Muscle of arm (tissue), 14 donors: ENCODE measurements at places on chromosomes 13 and 19. TPM values are rescaled to one million over a fixed set of nuclear protein-coding genes. Genes with fewer than 3 reads are reported as not detected.
A peak's percentile ranks its signal among the peaks of the same experiment; 100 is the strongest.

GRCh38 chr13:31119966-31120700 is 41.6 kb downstream of the HSPH1 start:
- DNase-seq: no peak

DNA sequence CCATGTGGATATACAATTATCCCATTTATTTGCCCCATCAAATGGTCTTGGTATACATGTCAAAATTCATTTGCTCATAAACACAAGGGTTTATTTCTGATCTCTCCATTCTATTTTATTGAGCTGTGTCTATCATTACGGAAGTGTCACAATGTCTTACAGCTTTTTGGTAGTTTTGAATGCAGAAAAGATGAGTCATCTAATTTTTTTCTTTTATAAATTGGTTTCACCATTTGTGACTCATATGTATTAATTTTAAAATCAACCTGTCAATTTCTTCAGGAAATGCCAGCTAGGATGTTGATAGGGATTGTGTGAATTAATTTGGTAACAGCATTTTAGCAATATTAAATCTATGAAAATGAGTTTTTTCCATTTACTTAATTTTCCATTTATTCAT is 2549.4 kb downstream of the PCDH9 start:
- DNase-seq: no peak

- DNase-seq: no peak
Measured at GRCh38 chr19:46656541-46656940, 4.4 kb downstream of the DACT3 start.

DNA sequence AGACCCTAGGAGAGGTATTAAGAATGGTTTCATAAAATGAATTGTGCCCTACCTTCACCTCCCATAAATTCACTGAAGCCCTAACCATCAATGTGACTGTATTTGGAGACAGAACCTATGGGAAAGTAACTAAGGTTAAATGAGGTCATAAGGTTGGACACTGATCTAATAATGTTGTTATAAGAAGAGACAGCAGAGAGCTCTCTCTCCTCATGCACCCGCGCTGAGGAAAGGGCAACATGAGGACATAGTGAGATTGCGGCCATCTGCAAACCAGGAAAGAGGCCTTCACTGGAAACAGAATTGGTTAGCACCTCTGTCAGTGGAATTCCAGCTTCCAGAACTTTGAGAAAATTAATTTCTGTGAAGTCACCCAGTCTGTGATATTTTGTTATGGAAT is 1396.1 kb upstream of the MIR17HG start:
- DNase-seq: no peak

DNA sequence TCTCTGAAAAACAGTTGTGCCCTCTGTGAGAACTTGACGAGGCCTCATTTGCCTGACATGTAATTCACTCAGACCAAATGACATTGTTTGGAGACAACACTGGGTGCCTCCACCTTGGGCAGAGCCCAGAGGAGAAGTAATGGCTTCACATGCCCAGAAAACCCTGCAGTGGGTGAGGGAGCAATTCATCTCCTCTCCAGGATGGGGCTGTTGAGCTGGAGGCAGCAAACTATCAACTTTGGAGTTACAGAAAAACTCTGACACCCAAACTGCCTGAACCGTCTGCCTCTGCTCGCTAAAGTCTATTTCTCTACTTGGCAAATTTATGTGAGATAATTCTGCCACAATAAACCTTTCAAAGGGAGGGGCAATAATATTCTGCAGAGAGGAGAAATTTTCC is 146.9 kb downstream of the DCLK1 start:
- DNase-seq: no peak

DNA sequence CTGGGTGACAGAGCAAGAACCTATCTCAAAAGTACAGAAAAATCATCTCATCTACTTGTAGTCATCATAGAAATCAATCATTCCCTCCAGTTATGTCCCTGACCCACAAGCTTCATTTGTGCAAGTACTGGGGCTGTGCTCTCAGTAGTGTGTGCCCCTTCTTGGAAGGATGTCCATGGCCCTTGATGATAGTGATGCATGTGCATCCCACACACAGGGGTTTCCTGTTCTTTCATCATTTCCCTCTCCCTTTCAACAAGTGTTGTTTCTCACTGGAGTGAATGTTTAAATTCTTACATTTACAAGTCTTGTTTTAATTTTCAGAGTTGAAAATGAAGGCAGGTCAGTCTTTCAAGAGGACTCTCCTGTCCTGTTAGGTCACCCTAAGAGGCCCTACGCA is 1.5 kb downstream of the LGALS13 start:
- no peak for DNase-seq

GRCh38 chr19:12721656-12722565 is 1.8 kb downstream of the TNPO2 start:
- peak; percentile 80 for DNase-seq

DNA sequence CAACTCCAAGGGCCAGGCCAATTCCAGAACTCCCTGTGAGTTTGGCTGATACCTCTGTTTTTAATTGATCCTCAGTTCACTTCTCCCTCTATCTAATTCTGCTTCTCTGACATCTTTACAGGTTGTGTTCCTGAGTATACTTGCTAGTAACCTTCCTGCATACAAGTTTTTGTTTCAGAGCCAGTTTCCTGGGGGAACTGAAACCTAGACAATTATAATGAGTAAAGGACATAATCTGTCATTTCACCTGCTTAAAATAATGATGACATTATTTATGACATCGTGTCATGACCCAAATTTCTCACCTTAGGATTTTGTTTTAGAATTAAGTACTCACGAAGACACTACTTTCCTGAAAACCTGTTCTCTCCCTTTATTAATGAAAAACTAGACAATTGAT is 12.5 kb upstream of the MYCBP2 start:
- DNase-seq: no peak

GRCh38 chr13:91464336-91464735 is 65.9 kb downstream of the GPC5 start:
- no peak for DNase-seq

- DNase-seq: peak; percentile 99
Measured at GRCh38 chr19:2151339-2152229, at the start of gene AP3D1. Gene AP3D1, minus strand, starts transcription at chr19:2151566. Its CDS starts 232 bp downstream, at chr19:2151334.

DNA sequence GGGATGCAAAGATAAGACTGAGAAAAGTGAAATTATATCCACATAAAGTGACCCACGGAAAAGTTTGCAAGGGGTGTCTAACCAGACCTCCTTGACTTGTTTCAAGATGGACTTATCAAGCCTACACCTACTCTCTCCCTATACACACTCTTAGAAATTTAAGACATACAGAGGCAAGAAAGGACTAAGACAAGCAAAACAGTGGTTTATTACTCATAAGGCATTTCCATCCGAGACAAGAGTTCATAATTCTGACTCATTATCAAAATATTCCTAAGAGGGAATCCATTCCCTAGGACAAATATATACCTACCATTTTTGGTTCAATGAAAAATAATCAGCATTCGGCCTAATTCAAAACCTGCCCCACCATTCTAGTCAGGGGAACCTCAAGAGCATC is 232.6 kb upstream of the GPC6 start:
- DNase-seq: no peak

DNA sequence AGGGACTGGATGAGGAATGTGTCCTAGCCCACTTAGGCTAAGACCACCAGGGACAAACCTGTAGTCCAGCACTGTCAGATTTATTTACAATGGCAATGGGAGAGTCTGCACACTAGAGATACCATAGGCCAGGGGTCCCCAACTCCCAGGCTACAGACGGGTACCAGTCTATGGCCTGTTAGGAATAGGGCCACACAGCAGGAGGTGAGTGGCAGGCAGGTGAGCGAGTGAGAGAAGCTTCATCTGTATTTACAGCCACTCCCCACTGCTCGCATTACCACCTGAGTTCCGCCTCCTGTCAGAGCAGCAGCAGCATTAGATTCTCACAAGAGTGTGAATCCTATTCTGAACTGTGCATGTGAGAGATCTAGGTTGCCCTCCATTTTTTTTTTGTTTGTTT is 2.4 kb downstream of the THAP8 start:
- no peak for DNase-seq

DNA sequence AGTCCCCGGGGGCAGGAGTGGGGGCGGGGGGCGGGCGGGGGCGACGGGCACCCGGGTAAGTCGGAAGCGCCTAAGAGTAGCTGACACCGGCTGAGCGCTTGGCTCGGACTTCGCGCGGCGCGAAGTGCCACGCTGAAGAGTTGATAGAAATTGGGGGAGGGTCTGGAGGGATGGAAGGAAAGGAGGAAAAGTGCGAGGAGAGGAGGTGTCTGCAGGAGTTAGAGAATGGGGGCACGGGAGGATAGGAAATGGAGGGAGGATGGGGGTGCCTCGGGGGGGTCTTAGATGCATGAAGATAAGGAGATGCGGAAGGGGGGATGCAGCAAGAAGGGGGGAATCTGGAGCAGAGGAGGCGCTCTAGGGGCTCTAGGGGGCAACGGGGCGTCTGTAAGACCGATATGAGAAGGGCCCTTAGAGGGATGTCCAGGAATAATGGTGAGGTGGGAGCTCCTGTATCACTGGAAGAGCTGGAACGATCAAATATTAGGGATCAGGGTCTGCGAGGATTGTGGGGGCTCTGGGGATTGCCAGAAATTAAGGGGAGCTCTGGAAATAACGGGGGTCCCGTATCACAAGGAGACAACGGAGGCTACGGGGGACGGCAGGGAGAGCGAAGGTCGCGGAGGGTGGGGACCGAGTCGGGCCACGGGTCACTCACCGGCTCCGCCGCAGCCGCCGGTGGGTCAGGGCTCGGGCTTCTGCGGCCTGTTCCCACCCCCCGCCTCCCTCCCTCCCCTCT is at the start of gene MYPOP:
Gene MYPOP (minus strand): TSS at position 702 of the 739 bp plus-strand sequence. CDS start 840 bp downstream, outside the sequence.
- no peak for DNase-seq

GRCh38 chr13:111117289-111117688 is 2.2 kb downstream of the ARHGEF7 start:
- peak; percentile 39 for DNase-seq

- no peak for DNase-seq
Measured at GRCh38 chr13:64640002-64640401, 2590.1 kb downstream of the PCDH9 start.

DNA sequence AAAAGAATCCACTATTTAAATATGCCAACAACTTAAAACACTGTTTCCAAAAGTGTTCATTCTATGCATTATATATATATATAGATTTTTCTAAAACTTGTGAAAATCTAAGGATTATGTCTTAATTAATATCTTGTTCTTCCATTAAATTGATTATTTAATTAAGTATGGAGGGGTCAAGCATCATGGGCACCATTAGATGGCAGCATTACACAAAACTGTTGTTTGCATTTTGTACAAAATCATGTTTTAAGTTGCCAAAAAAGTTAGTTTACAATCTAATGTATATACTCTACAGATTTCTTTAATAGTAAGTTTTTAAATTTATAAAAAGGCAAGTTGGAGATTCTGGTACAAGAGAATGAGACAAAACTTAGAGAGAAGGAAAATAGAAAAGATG is 213.2 kb upstream of the EDNRB start:
- no peak for DNase-seq

DNA sequence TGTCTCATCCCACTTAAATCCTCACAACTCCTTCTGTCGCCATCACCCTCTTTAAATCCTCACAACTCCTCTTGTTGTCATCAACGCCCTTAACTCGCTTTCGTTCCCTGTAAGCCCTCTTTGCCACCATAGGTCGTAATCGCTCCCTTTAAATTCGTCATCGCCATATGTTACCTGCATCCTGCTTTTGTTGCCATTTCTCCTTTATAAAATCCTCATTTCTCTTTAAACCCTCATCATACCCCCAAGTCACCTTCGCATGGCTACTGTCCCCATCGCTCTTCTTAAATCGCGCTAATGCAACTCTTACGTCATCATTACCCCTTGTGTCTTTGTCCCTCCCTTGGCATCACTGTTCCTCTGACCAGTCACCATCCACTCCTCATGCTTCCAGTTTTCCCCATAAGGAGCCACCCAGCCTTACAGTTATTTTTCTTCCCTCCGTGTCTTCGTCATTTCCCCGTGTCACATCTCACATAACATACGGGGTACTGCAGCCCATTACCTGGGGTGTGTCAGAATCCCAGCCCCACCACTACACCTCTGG is 539 bp downstream of the PLD3 start:
- no peak for DNase-seq

- DNase-seq: no peak
Measured at GRCh38 chr13:38346764-38347163, 2.9 kb upstream of the UFM1 start.

DNA sequence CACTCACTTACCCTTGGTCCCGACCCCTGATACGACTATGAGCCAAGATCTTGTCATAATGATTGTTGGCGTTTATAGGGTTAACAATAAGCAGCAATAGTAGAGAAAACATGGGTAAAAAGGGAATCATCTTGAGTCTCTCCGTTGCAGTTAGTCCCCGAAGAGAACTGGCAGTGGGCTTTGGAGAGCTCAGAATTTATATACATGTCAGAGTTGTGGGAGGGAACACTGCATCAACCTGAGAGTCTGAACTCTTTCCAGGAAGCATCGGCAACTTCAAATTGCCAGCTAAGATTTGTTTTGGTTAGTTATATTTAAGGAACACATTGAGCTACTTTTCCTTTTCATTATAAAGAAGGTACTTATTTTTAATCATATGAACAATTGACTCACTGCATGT is at the start of gene POSTN:
Gene POSTN (minus strand): TSS at position 172 of the 400 bp plus-strand sequence. CDS start 42 bp downstream, at position 130.
- peak; percentile 95 for DNase-seq

DNA sequence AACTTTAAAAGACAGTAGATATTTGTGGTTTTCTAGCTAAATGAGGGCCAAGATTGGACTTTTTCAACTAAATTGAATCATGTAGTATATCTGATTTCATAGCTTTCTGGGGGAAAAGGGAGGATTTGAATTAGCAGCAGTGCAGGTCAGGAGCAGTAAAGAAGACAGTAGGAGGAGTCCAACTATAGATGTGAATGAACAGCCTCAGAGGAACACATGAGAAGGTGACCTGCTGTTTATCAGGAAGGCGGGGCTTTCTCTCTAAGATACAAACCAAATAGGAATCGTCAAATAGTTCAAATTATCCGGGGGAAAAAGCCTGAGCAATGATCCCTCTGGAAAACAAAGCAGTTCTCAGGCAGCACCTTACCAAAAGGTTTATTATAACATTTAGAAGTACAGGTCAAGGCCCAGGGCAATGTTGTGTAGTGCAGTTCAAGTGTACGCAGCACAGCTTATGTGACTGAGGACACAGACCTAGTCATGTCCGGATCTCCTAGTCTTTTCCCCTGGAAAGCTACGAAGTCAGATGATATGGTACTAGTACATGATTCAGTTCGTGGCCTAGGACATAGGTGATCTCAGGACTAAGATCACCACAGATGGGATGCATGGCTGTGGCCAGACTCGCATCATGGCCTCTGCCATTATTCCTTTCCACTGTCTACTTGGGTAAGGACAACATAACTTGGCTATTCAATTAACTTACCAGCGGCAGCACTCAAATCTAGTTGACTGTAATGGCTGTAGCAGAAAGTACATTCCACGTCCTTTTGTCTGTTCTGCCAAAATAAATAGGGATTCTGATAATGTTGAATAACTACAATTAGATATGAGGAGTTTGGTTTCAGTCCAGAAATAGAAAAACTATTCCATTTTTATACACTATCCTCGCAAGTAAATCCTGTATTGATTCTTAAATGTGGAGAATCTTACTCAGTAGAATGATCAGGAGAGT is 40.3 kb downstream of the MPHOSPH8 start:
- DNase-seq: no peak

- no peak for DNase-seq
Measured at GRCh38 chr19:18491995-18492953, 29.6 kb downstream of the ELL start.

GRCh38 chr19:11767633-11768133 is 883 bp downstream of the ZNF441 start:
- DNase-seq: peak; percentile 36

- no peak for DNase-seq
Measured at GRCh38 chr19:40608240-40608621, 7.1 kb downstream of the LTBP4 start.

DCT gene
- 0.10 TPM for polyA plus RNA-seq

AMER2 gene
- 0.04 TPM for polyA plus RNA-seq

ZNF570 gene
- polyA plus RNA-seq: 5.5 TPM

SERP2 gene
- not detected for polyA plus RNA-seq

RAB4B gene
- 6.9 TPM for polyA plus RNA-seq

FOXO1 gene
- 15.1 TPM for polyA plus RNA-seq

CCL25 gene
- not detected for polyA plus RNA-seq
